ENCODE measurements at places on chromosomes 5 and 9.

GRCh38 chr5:111972080-111972479, 215.1 kb upstream of the NREP start:
- DNase-seq: no peak

DNA sequence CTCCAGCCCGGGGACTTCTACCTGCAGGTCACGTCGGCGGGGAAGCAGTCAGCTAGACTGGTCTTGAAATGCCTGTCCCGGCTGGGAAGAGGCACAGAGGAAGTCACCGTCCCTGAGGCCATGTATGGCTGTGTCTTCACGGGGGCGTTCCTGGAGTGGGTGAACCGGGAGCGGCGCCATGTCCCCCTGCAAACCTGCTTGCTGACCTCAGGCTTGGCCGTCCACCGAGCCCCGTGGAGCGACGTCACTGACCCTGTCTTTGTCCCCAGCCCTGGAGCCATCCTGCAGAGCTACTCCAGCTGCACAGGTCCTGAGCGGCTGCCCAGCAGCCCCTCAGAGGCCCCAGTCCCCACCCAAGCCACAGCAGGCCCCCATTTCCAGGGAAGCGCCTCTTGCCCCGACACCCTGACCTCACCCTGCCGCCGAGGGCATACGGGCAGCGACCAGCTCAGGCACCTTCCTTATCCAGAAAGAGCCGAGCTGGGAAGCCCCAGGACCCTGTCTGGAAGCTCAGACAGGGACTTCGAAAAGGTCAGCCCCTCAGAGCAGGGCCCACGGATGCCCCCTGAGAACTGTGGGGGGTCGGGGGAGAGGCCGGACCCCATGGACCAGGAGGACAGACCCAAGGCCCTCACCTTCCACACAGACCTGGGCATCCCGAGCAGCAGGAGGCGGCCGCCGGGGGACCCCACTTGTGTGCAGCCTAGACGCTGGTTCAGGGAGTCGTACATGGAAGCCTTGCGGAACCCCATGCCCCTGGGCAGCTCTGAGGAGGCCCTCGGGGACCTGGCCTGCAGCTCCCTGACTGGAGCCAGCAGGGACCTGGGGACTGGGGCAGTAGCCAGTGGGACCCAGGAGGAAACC, 47.8 kb downstream of the PLEKHG4B start:
- no peak for DNase-seq

DNA sequence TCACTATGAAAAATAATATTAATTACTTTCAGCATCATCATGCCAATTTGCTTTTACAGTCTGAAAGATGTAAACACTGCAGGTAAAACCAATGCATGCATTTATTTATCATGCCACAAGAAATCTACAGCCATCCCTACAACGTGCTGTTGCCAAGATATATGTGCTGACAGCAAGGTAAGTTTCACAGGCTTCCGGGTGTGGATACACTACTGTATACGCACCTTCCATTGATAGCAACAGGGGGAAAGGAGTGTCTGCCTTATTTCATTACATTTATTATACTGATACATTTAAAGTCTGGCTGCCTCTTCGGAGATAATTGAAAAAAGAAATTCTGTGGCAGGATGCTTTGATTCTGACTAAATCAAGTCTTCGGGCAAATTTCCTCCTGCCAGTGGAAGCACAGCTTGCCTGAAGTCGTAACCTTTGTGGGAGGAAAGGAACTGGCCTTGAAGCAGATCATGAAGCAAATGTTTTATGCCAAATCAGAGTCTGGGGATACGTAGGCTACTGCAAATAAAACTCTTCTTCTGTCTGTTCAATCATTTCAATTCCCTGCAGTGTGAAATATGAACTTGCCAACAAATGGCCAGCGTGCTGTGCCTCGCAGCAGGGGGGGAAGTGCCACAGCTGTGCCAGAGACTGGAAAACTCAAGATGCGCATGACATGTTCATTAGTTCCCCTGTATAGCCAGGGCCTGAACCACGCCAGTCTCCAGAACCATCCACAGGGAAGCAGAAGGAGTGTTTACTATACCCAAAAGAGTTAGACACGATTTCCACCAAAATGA, 268.1 kb downstream of the EFNA5 start:
- no peak for DNase-seq

- no peak for DNase-seq
These were observed 72.0 kb downstream of the PIK3R1 start for GRCh38 chr5:68287631-68287975.

- no peak for DNase-seq
These were observed 99.8 kb downstream of the RALGPS1 start for GRCh38 chr9:127014216-127014909.

GRCh38 chr9:127930231-127931091, at the start of gene PIP5KL1:
TSS of gene PIP5KL1 (minus strand) at chr9:127930777. CDS start at chr9:127930752, 25 bp downstream.
- DNase-seq: no peak

DNA sequence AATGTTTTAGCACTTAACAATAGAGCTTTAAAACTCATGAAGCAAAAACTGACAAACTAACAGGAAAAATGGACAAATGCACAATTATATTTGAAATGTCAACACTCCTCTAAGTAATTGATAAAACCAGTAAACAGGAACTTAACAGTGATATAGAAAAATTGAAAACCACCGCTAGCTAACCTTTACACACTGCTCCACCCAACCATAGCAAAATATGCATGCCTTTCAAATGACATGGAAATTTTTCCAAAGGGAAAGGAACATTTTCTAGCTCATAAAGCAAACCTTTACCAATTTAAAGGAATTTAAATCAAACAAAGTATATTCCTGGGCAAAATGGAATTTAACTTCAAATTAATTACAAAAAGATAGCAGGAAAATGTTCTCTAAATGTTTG, 109.2 kb downstream of the ADAMTS19 start:
- no peak for DNase-seq

Measured in stimulated activated CD4-positive, alpha-beta T cell treated with anti-CD3 and anti-CD28 coated beads, Interleukin-12 subunit alpha, Interleukin-12 subunit beta, amount 100 ng/mL, for 24 hours (primary cell).